ENCODE measurements at places on chromosomes 5 and 9.

- no peak for DNase-seq
Observed at GRCh38 chr5:18686253-18686652, 1052.0 kb downstream of the TAF11L14 start.

DNA sequence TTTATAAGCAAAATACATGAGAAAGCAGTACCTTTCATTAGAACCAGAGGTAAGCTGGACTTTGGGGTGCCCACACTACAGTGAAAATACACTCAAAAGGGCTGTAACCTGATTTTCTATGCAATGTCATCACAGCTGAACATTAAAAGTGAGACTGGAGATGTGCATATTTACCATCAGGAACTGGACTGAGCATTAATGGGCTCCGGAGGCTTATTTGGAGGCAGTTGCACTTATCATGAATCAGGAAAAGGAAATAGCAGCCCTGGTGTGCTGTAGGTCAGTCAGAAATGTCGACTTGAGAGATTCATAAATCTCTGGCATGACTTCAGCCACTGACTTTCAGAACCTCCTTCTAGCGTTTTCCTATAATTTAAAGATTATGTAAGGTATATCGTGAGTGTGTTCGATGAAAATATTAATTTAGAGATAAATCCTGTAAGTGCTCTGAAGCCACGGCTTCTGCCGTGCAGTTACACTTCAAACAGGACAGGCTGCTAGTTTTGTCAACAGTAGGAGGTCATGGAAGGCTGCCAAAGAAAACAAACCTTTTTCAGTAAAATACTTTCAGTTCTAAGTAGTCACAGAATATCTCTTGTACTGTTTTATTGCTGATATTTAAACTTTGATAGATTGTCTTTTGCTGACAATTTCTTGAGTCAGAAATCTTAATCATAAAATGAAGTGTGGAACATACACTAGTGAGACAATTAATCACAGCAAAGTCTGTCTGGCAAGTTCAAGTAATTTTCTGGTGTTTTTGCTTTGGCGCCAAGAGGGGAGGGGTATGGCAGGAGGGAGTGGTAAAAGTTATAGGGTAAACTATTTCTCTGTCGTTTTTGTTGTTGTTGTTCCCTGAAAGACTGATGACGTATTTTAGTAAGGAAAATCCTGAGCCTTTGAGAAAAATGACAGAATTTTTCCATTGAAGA, 939.7 kb downstream of the NR2F1-AS1 start:
- DNase-seq = peak; percentile 62

DNA sequence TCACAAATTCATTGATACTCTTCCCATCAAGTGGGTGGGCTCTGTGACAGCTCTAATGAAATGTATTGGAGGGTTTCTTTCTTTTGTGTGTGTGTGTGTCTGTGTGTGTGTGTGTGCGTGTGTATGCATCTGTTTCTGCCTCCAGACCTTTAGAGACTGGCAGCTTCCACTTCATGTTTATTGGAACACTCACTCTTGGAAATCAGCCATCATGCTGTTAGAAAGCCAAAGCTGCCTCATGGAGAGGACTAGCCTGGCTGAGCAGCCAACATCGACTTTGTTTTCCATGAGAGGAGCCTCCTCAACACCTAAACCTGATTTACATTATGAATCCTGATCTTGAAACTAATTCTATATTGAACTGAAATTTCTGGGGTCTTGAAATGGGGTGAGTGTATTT, 128.5 kb upstream of the FAM174A start:
- no peak for DNase-seq

GRCh38 chr5:172559004-172559932, 81.8 kb upstream of the NEURL1B start:
- peak; percentile 87 for DNase-seq

- DNase-seq = no peak
Observed at GRCh38 chr5:113321276-113321675, 113.5 kb downstream of the TSSK1B start.

GRCh38 chr5:31993165-31993961, 180.8 kb downstream of the GOLPH3 start:
- peak; percentile 5 for DNase-seq

- DNase-seq = no peak
Observed at GRCh38 chr9:38107811-38108304, 38.8 kb upstream of the SHB start.

DNA sequence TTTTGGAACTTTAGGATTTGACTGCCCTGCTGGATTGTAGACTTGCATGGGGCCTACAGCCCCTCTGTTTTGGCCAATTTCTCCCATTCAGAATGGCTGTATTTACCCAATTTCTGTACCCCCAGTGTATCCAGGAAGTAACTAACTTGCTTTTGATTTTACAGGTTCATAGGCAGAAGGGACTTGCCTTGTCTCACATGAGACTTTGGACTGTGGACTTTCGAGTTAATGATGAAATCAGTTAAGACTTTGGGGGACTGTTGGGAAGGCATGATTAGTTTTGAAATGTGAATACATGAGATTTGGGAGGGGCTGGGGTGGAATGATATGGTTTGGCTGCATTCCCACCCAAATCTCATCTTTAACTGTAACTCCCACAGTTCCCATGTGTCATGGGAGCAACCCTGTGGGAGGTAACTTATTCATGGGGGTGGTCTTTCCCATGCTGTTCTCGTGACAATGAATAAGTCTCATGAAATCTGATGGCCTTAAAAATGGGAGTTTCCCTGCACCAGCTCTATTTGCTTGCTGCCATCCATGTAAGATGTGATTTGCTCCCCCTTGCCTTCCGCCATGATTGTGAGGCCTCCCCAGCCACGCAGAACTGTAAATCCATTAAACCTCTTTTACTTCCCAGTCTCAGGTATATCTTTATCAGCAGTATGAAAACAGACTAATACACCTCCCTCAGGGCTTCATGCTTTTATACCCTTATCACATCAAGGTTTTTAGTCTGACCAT, 206.6 kb downstream of the DENND1A start:
- DNase-seq = no peak

GRCh38 chr5:115484368-115484767, 60.2 kb downstream of the FEM1C start:
- no peak for DNase-seq

GRCh38 chr9:16505199-16505598, 365.3 kb downstream of the BNC2 start:
- DNase-seq = peak; percentile 81

- DNase-seq = no peak
Observed at GRCh38 chr9:107588393-107588792, 98.8 kb upstream of the KLF4 start.

GRCh38 chr5:2109566-2109965, 226.8 kb upstream of the IRX4 start:
- no peak for DNase-seq

DNA sequence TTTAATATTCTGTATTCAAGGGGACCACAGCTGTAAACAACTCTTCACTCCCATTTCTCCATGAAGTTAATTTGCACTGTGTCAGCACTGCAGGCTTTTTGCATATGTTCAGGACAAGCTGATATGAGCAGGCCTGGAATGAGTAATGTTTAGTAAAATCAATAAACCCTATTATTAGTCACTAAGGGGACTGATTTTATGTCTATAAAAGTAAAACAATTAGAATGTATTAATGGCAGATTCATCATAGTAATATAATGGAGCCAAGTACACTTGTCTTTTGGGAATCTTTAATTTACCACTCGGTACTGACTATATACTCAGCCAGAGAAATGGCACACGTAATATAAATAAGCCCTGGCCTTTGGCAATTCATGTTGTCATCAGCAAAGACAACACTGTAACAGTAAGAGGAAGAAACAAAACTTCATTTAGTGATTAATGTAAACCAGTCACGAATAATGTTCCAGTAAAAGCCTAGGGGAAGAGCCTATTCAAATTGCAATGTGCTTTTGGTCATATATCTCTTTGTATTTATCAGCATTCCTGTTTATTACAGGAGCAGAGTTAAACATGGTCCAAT, 111.6 kb downstream of the ZNF608 start:
- DNase-seq = peak; percentile 74

- peak; percentile 90 for DNase-seq
Observed at GRCh38 chr9:20022410-20022809, 233.6 kb upstream of the SLC24A2 start.

- DNase-seq = no peak
Observed at GRCh38 chr9:129612815-129613519, 7.9 kb downstream of the C9orf50 start.

- no peak for DNase-seq
Observed at GRCh38 chr9:7121664-7122063, 363.9 kb downstream of the KDM4C start.

GRCh38 chr5:164255598-164256213, 750.3 kb downstream of the MAT2B start:
- DNase-seq = no peak

GRCh38 chr5:149801307-149801990, 71.3 kb downstream of the PPARGC1B start:
- no peak for DNase-seq

DNA sequence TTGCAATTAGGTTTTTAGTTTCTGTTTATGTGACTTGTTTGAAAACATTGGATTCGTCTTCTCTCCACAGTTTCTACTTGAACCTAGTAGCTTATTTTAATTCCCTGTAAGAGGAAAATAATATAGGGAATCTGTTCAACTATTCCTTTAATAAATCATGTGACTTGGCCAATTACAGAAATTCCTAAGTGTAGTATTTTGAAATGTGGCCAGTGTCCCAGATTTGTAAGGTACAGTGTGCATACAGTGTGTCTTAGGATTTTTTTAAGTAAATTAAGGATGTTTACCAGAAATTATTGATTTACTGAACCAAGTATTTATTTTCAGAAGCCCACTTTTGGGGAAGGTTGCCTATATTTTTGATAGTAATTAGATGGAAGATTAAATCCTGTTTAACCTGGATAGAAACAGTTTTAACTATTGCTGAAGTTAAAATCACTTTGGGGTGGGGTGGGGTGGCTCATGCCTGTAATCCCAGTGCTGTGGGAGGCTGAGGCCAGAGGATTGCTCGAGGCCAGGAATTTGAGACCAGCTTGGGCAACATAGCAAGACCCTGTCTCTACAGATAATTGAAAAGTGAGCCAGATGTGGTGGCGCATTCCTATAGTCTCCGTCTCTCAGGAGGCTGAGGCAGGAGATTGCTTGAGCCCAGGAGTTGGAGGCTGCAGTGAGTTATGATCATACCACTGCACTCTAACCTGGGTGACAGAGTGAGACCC, 36.9 kb downstream of the G3BP1 start:
- no peak for DNase-seq

GRCh38 chr5:132419502-132420468, 50.3 kb downstream of the SLC22A5 start:
- DNase-seq = peak; percentile 75

GRCh38 chr9:123291736-123292135, 23.4 kb upstream of the STRBP start:
- DNase-seq = no peak

GRCh38 chr9:96587338-96588315, 32.0 kb downstream of the CDC14B start:
- no peak for DNase-seq

DNA sequence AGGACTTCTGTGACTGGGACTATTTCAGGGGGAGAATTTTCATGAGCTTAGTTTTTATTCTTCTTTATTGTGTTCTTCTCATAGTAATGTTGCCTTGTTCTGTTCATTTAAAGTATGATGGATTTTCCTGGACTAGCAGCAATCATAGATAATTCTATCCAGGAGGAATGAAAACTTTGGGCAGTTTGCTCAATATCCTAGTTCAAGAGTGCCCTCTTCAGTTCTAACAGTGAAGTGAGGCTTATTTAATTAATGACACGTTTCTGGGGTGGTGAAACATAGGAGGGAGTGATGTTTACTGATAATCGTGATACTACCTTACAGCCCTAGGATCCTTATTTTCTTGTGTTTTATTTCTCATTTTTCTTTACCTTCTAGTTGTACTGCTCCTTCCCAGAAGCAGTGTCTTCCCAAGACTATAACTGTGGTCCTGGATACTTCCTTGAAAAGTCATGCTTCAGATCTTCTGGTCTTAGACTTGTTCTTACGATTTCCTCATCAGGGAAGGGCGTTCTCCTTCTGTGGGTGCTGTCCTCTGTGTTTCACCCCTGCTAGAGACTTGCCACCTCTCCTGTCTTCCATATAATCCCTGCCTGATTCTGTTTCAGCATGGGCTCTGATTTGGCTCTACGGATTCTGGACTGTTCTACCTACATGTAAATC, 57.4 kb downstream of the CFAP95 start:
- peak; percentile 60 for DNase-seq

DNA sequence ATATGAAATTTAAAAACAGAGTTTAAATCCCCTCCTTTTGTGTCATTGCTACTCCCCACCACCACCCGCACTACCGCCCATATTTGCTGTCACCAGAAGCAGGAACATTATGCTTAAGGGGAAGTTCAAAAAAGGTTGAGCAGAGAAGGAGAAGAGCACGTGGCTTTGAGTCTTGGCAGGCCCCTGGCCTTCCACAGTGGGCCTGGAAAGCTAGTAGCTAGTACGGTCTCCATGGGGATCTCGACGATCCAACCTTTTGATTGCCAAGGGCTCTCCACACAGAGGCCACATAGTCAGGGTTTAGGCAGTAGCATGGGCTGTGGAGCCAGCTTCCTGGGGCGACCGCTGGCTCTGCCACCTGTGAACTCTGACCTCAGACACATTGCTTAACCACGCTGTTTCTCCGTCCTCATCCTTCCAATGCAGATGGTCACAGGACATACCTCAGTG, 90.1 kb downstream of the GOLPH3 start:
- no peak for DNase-seq

- DNase-seq = no peak
Observed at GRCh38 chr9:89037346-89037745, 46.1 kb downstream of the S1PR3 start.

DNA sequence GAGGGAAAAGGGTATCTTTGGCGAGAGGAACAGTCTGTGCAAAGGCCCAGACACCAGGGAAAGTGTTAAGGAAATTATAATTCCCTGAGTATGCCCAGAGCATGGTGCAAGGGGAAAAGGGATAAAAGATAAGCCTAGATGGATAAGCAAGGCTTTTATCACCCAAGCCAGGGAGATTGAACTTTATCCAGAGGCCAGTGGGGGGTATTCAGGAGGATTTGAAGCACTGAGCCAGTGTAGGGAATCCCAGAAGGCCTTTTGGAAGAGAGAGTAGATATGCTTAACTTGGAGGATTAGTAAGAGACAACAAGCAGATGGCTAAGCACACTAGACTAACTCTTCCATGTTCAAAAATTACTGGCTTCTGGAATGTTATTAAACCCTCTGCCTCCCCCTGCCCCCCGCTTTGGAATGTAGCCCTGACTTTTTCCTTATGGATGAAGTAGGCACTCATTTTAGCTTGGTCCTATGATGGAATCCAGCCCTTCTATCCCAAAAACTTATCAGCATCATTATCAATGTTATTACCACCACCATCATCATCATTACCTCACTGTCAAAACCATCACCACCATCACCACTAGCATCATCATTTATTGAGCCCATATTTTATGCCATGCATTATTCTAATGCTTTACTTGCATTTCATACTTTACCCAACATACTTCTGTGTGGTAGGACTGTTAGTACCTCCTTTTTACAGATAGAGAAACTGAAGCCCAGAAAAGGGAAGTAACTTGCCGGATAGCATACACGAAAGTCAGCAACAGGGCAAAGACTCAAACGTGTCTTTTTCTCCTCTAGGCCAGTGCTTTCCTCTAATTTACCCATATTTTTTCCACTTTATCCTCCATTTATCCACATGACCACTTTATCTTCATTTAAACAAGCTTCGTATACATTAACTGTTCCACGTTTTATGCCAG, 237.0 kb downstream of the PAPPA start:
- DNase-seq = no peak

- peak; percentile 57 for DNase-seq
Observed at GRCh38 chr5:32522429-32523143, 62.8 kb upstream of the SUB1 start.
